HS-27A (cell line): ENCODE measurements at places on chromosomes 6 and 20.

DNA sequence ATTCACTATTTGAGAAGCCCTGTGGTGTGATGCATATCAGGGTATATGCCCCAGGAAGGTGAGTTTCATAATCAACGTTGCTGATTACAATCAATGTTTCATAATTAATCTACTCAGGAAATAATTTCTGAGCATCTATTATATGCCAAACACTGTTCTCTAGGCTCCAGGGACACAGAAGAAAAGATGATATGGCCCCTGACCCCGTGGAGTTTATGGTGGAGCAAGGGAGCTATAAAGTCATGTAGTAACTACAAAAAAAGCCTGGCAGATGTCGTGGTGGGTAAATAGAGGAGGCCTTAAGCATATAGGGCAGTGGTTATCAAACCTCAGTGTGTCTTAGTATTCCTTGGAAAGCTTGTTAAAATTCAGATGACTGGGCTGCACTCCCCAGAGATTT is 40.1 kb upstream of the BCAS1 start:
- no peak for DNase-seq

- no peak for DNase-seq
Measured at GRCh38 chr6:118980063-118980462, 45.1 kb upstream of the MCM9 start.

DNA sequence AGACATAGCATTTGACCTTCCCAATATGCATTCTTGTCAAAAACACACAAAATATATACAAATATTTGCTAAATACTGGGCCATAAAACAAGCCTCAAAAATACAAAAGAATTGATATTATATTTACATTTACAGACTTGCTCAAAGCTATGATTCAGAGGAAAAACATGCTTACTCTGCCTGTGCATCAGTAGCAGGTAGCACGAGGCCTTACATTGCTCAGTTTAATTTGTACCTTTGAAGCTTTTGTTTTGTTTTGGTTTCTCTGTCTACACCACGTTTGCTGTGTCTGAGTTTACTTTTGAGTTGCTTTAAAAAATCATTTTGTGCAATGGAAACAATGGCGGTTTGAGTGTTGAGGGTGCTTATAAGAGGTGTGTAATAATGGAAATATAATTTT is 99.3 kb downstream of the PHF3 start:
- no peak for DNase-seq

DNA sequence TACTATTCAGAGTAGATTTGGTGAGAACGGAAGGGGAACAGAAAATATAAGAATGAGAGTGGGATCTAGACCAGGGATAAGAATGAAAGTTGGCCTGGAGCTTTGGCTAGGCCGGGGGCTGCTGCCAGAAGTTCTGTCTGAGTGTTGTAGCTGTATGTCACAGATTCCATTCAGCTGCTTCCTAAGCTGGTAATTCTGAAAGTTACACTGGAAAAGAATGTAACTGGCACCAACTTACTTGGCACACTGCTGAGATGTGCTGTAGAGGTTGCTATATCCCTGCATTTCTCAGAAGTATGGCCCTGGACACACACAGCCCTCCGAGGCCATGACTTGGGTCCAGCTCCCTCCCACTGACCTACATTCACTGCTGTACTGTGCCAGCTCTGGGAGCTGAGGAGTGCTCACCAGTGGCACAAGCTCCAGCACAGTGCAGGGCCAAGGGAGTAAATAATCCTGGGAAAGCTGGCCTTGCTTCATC is 25.8 kb upstream of the TMEM217 start:
- DNase-seq, result no peak

DNA sequence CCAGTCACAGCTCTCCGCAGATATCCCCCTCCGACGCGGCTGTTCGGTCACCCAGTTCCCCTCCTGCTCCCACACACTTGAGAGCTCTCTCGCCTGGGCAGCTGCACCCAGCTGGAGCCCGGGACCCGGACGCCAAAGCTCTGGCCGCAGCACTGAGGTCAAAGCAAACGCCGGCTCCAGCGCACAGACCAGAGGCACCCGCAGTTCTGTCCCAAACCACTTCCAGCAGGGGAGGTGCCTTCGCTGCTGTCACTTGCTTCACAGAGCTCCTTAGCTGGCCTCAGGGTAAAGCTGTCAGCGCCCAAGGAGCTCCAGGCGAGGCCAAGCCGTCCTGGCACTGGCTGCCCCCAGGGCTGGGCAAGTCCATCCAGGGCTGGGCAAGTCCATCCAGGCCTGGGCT is 27.9 kb downstream of the SLC2A4RG start:
- DNase-seq, result no peak

- peak; percentile 96 for DNase-seq
Measured at GRCh38 chr6:140062043-140063020, 687.9 kb upstream of the CITED2 start.

DNA sequence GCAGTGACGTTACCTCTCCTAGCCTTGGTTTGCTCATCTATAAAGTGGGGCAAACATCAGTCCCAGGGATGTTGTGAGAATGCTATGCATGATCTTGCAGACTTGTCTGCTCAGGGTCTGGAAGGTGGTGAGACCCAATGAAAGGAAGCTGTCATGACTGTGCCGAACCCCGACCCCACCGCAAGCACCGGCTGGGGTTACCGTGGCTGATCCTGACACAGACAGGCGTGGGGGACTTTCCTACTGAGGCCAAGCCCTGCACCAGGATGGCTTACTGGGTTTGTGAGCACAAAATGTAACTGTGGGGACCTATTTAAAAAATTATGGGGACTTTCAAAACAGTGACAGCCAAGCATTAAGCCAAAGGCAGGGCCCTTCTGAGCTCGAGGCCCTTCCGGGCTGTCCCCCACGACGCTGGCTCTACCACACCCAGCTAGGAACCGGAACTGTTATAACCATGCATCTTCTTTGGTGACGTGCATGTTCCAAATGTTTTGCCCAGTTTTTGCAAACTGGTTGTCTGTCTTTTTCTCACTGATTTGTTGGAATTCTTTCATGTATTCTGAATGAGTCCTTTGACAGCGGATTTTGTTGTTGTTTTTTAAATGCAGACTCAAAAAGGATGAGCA is 76.6 kb upstream of the PMEPA1 start:
- DNase-seq, result no peak

DNA sequence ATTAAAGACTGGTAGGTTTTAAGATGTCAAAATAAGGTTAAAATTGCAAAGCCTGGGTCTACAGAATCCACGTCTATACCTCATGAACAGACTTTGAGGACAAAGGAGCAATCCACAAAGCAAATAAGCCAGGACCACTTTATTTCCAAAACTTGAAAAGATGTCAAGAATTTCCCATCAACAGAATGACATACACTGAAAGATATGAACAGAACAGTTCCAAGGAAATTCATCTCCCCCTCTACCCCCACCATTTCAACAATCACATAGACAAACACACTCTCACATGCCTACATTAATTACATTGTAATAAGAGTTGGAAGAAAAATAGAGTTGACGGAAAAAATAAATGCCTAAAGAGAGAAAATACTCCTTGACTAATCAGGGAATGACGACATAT is 45.2 kb upstream of the NHSL1 start:
- DNase-seq, result no peak

GRCh38 chr6:115582386-115582785 is 478.3 kb downstream of the FRK start:
- DNase-seq, result no peak

- no peak for DNase-seq
Measured at GRCh38 chr6:71248306-71248765, 40.3 kb upstream of the OGFRL1 start.

DNA sequence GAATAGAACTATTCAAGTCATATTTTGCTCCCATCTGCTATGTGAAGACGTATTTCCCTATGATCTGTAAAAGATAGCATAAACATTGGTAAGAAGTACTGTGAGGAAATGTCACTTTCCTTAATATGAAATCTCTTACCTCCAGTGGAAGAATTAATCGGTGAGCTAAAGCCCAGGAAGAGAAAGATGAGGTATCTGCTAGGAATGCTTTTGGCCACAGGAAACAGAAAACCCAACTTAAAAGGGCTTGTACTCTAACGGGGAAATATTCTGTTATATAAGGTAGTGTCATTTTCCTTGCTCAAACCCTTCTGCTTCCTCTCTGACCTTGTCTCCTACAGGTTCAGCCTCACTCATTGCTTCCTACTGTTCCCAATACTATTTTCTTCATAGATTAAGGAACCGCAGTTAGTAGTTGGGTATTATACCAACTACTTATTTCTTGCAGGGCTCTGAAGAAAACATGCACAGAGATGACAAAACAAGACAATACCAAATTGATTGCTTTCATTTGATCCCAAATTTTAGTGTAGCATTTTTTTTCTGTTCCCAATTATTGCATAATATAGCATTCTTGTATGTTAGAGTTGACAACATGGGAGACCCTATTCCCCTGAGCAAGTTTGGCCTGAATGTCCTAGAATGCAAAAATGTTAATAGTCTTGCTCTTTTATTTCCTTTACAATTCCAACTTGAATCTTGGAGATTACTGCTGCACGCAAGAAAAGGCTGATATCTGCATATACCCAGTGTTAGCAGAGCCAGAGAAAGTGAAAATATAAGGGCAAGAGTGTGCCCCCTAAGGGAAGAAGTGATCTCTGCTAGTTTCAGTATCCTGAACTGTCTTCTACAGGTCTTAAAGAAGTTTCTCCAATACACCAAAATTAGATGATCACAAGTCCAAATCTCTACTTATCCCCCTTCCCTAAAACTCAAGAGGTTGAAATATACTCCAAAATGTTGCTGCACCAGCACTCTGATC is 65.3 kb downstream of the AFG1L start:
- DNase-seq, result no peak

- DNase-seq, result no peak
Measured at GRCh38 chr6:144474290-144474689, 189.2 kb downstream of the UTRN start.

GRCh38 chr6:88105741-88106340 is 58.2 kb downstream of the SPACA1 start:
- DNase-seq, result no peak

- DNase-seq, result no peak
Measured at GRCh38 chr20:60573003-60573680, 614.9 kb downstream of the CDH26 start.

DNA sequence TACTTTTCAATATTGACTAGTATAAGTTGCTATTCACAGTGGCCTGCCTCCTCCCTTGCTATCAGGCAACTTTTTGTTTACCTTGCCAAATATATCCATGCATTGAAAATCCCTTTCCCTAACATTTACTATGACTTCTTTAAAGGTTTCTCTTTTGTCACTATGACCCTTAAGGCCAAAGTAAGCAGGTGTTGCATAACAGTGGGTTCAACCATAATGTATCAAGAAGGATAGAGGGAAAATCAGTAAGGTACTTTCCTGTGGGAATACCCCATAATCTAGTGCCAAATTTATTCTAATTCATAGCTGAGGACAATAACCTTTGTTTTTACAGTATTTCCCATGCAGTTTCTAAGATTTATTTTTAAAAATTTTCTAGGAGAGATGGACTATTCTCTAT is 527.6 kb downstream of the CDKAL1 start:
- no peak for DNase-seq

- DNase-seq, result peak; percentile 45
Measured at GRCh38 chr6:7974938-7975763, 64.6 kb upstream of the TXNDC5 start.

- no peak for DNase-seq
Measured at GRCh38 chr6:160911949-160912348, 79.6 kb upstream of the MAP3K4 start.

- no peak for DNase-seq
Measured at GRCh38 chr6:153108315-153108714, 22.8 kb downstream of the RGS17 start.

- DNase-seq, result no peak
Measured at GRCh38 chr6:151044465-151045441, 179.3 kb downstream of the MTHFD1L start.

GRCh38 chr6:110688661-110689268 is 126.5 kb downstream of the CDK19 start:
- no peak for DNase-seq

- DNase-seq, result no peak
Measured at GRCh38 chr6:116298973-116299372, 19.2 kb upstream of the TSPYL1 start.

DNA sequence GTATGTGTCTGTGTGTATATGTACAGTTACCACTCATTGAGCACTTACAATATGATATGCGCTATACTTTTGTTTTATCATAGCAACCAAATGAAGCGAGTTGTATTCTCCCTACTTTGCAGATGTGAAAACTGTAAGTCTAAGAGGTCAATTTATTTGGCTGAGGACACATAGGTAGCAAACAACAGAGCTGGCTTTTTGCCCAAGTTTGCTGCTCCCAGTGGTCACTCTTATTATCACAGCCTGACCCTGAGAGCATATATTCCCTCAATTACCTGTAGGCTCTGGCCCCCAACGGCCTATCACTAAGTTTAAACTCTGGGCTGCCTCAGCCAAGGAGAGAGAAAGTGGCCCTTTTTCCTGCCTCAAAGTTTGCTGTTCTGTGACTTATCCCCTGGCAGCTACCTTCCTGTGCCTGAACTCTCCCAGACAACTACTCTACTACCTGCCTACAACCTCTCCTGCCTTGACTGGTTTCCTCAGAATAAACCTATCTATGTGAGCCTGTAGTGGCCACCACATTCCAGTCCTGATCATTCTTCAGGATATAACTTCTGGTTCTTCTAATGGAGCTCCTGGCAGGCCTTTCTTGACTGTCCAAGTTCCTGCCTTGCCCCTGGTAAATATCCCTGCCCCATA is 221.8 kb downstream of the FRK start:
- no peak for DNase-seq

DNA sequence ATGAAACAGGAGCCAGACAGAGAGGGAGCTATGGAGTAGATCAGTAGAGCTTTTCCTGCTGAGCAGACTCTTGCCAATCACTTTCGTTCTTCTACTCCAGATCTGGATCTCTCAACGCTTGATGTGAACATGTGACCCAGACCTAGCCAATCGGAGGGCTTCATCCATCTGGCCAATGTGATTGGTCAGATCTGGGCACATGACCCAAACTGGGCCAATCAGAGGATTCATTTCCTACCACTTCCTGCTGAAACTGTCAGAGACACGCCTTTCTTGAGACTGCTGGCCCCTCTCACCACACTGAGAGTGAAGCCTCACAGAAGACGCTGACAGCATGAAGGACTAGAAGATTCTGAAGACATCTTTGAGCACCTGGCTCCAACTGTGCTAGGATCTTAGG is 44.2 kb upstream of the ZMYND8 start:
- no peak for DNase-seq
